WTC11 (cell line): ENCODE measurements at places on chromosomes 4 and X.

- DNase-seq: no peak
Measured at GRCh38 chr4:138310498-138310897, 68.3 kb upstream of the SLC7A11 start.

- no peak for DNase-seq
Measured at GRCh38 chr4:45620808-45621207, 503.0 kb downstream of the GABRG1 start.

- DNase-seq: no peak
Measured at GRCh38 chr4:86330961-86331742, 28.7 kb downstream of the MAPK10 start.

DNA sequence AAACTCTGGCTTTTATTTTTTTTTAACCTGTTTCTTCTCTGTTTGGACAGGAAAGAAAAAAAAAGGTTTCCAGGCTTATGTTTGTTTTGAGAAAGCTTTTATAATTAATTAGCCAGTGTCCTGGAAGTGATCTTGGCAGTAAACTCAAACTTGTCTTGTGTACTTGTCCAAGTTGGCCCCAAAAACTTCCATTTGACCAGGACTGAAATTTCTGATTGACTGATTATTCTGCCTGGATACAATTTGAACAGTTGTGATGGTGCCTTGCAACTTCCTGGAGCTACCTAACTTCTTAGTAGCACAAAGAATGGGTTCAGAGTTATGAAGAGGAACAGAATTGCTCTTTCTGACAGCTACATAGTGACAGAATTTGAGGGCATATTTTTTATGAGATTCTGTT lies 62.0 kb downstream of the SLC4A4 start:
- DNase-seq: no peak

DNA sequence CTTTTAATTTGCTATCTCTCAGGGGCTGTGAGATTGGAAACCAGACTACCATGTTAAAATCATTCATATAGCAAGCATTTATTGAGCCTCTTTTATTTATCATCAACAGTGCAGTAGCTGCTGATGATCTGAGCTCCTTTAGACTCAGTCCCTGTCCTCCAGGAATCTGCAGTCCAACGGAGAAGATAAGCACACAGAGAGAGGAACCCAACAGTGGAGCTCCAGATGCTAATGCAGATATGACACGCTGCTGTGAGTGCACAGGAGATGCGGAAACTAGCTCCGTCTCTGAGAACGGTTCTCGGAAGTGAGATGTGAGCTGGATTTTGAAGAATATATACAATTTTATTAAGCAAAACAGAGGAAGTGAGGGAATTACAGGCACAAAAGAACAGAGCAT lies 35.4 kb downstream of the DCHS2 start:
- no peak for DNase-seq

DNA sequence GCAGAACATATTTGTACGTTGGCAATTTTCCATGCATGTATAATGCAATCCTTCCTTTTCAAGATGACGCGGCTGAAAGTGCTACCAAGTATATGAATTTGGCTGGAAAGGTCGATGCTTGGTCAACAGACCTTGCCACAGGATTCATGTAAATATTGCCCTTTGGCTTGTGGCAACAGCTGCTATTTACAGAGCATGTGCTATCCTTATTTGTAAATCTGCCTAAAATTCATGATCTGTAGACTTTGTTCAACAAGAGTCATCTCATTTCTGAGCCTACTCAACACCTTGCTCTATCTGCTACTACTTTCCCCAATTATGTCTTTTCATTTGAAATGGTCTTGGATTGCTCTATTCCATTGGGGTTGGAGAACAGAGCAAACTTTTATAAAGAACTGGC lies 1.9 kb upstream of the SMARCA1 start:
- no peak for DNase-seq

DNA sequence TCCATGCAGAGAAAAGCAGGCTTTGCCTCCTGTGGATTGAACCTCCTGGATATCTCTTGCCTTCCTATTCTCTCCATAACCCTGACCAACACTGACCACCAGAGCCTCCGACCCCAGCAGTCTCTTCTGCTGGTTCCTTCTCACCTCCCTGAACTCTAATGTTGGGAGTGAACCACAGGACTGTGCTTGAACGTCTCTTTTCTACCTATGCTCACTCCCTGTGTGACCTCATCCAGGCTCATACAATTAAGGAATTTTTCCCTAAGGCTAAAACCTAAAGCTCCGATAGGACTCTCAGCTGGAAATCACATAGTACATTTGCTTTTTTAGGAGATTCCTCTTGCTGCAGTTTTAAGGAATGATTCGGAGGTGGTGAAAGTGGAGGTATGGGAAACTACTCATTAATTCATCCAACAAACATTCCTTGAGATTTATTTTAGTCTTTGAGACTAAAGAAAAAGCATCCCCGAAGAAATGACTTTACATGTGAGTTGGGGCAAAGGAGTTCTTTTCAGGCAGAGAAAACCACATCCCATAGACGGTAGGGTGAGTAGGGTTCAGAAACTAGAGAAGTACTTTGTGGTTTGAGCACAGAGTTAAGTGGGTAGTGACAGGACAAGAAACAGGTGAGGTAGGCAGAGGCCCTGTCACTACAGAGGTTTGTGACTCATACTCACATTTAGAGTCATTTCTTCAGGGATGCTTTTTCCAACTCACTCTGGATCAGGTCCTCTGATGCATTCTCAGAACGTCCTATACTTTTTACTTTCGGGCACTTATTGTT lies 30.8 kb downstream of the NDNF start:
- DNase-seq: no peak

DNA sequence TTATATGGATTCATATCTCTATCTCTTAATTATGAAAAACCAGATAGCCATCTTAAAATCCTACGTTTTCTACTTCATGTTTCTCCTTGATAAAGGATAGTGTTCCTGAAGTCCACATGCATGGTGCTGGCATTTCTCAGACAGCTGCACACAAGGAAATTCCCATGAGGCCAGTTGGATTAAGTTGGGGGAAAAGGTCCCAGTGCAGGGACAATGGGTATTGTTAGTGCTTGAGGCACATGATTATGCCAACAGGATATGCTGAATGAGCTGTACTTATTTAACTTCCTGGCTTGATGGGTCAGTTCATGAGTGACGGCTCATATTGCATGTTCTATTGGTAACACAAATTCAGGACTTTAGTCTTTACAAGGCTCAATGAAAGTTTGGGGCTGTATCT lies 913.9 kb upstream of the NDST4 start:
- no peak for DNase-seq

DNA sequence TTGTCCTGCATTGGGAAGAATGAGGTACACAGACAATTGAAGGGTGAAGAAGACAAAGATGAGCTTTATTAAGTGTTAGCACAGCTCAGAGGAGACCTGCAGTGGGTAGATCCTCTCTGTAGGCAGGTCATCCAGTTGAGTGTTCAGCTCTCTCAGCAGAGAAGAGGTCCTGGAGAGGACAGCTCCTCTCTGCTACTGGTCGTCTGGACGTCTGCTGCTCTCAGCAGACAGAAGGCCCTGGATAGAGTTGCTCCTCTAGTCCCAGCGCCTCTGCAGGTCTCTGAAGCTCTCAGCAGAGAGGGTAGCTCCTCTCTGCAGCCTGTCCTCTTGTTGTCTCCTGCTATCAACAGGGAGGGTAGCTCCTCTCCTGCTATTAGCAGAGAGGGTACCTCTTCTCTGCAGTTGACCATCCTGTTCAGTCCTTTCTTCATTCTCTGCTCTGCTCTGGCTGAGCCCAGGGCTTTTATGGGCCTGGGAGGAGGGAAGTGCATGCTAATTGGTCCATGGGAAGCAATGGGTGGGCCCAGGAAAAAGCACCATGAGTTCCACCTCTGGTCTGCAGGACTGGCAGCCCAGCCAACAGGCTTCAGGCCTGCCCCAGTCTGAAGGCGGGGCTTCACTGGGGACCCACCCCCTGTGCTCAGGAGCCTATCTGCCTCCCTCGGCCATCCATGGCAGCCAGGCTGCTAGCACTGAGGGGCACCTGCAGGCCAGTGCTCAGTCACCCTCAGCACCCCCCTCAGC lies 54.1 kb upstream of the IBSP start:
- peak; percentile 16 for DNase-seq

- no peak for DNase-seq
Measured at GRCh38 chr4:43163101-43163792, 270.7 kb downstream of the GRXCR1 start.

GRCh38 chr4:6616087-6616995 lies 24.1 kb upstream of the MRFAP1 start:
- DNase-seq: no peak

DNA sequence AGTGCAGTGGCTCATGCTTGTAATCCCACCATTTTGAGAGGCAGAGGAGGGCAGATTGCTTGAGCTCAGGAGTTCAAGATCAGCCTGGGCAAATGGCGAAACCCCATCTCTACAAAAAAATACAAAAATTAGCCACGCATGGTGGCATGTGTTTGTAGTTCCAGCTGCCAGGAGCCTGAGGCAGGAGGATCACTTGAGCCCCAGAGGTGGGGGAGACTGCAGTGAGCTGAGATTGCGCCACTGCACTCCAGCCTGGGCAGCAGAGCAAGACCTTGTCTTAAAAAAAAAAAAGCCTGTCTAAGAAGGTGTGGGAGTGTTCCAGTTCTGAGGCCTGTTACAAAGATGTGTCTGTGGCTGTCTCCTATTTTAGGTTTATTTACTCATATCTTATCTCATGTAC lies 38.0 kb downstream of the PI4K2B start:
- no peak for DNase-seq

- no peak for DNase-seq
Measured at GRCh38 chrX:140524556-140524955, 19.7 kb upstream of the SOX3 start.

DNA sequence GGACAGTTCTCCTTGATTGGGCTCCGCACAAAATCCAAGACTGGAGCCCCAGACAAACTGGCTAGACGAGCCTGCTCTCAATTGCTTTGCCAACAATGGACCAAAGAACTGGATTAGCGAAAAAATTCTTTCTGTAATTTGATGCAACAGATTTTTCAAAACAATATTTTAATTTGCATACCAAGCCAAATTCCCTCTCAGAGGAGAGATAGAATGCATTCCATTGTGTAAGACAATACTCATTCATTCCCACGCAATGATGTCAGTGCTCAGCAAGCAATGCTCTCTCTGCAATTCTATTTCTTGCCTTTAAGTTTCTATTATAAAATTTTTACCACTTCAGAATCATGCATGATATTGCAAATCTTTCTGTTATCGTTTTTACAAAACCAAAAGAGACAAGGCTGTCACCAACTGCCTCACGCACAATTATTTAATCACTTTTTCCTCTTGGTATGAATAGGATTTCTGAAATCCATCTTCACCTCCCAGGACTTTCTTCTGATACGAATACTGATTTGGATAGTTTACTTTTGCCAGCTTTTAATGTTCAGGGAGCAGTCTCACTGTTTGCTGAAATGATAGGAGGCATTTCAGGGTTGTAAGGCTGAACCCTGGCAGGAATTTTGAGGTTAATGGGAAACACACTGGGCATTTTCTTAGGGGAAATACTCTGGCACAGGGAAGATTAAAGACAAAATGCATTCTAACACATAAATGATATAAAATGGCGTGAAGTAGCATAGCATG lies 46.1 kb upstream of the HCCS start:
- DNase-seq: no peak

DNA sequence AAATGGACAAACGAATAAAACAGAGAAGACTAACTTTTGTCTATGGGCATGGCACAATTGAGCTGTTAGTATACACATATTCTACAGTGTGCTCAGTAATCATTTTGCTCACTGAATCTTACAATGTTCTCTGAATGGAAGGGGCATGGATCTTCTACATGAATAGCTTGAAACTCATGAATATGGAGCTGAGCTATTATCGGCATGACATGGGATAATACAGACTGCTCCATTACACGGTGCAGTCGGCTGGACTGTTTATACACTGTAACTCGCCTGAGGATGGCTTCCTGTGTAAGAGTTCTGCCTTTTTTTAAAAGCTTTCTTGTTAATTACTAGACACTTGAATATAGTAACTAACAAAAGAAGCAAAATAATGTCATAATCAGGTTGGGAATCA lies 368.5 kb upstream of the MAD2L1 start:
- DNase-seq: no peak

GRCh38 chr4:100290585-100290984 lies 100.3 kb upstream of the DDIT4L start:
- no peak for DNase-seq

DNA sequence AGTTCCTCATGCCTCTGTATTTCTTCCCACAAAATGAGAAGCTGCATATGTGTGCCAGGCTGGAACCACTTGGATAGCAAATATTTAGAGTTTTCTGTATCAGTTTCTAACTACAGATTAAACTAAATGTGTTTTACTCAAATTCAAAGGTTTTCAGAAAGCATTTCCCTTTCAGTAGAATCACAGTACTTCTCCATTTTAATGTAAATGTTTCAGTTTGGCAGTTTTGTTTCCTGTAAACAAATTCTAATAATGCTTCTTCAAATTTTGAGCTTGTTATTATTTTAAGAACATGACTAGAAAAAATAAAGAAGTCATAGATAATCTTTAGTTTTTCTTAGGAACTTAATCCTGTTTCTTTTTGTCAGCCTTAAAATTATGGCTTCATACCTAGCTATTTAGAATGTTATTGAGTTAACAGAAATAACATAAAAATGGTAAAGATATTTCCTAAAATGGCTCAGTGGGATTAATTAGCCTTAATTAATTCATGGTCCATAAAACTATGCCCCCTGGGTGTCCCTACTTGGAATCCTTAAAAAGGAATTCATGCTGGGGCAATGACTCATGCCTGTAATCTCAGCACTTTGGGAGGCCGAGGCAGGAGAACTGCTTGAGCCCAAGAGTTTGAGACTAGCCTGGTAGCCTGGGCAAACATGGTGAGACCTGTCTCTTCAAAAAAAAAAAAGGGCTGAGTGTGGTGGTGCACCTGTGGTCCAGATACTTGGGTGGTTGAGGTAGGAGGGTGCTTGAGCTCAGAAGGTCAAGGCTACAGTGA lies 83.8 kb upstream of the GPR34 start:
- no peak for DNase-seq

- DNase-seq: no peak
Measured at GRCh38 chrX:132940727-132941327, 17.6 kb downstream of the HS6ST2 start.

DNA sequence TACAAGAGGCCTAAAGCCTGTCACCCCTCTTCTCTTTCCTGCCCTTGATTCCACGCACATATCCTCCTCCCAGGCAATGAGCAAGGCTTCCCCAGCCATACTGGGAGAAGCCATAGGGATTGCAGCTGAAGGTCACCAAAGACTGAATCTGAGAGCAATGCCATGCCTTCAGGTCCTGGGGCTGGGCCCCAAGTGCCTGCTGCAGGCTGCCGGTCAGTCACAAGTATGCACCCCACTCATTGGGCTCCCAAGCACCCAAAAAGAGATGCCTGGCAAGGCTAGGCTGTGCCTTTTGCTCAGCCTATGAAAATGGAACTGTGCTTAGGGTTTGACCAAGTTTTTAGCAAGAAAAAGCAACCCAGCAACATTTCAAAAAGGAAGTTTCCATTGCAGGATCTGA lies 210.6 kb upstream of the MAMLD1 start:
- no peak for DNase-seq

GRCh38 chr4:21032089-21032645 lies 331.9 kb downstream of the PACRGL start:
- no peak for DNase-seq
